ENCODE measurements at places on chromosomes 1 and 21.

DNA sequence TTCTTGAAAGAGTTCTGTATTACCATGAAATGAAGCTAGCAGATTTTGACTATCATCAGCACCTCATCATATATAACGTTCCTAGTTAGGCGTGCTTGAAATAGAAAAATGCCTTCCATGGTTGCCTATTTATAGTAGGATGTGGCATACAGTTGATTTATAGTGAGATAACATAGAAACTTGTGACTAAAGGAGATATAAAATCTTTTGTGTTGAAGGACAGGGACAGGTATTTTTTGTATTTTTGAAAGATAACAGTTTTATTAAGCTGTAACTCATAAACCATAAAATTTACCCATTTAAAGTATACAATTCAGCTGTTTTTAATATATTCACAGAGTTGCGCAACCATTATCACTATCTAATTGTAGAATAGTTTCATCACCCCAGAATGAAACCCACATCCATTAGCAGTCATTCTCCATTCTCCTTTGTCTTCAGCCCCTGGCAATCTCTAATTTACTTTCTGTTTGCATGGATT is 19.3 kb downstream of the SPEN start:
- no peak for DNase-seq

DNA sequence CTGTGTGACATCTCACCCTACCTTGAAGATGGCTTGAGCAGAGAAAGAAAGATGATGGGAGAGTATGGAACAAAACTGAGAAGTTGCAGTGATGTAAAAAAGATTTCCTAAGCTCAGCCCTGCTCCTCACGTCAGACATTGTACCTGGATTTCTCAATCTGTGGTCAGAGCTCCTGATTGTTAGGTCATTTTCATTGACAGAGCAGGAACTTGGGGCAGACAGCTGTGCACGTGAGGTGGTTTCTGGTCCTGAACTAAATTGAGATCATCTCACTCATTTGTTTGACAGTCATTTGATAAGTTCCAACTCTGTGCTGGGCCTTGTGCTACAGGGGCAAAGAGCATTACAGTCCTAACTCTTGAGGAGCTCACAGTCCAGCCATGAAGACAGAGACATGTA is 10.2 kb downstream of the TRAF3IP3 start:
- no peak for DNase-seq

DNA sequence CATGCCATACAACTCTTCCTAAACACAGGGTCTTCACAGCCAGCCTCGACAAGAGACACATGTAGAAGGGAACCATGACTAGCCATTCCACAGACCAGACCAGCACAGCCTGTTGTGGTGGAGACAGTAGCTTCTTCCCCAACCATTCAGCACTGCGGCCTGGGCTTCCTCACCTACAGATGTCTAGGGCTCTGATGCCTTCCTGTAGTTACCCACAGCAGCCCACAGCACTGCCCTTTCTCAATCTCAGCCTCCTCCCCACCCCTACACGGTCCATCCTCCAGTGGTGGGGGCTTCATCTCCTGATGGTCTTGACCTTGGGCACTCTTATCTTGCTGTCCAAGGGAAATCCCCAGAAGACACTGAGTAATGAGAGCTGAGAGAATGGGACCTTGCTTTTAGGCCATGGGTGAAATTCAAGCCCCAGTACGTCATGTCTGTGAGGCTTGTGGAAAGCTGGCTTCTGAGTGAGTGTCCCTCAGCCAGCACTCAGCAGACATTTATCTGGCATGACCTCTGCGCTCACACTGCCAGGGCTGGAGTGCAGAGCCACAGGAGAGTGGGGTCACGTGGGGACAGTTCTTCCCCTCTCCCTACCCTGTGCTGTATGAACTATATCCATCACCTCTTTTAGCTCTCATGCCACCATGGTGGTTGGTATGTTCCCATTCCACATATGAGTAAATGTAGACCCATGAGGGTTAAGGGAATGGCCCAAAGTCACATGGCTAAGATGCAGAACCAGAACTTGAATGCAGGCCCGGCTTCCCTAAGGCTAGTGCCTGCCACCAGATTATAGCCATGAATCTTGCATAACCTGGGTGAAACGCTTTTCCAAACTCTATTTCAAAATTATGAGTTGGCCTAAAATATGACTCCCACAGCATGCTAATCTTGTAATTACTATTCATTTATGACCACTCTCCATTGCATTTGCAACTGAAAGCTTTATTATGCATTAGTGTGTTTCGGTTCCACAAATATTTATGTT is 104.7 kb downstream of the HIVEP3 start:
- DNase-seq, result no peak

- DNase-seq, result no peak
Measured at GRCh38 chr1:21385022-21385421, 54.9 kb upstream of the NBPF3 start.

GRCh38 chr1:32464716-32465577 is at the start of gene ZBTB8B:
Gene ZBTB8B, plus strand, starts transcription at chr1:32465072. Its CDS starts 5,553 bp downstream, at chr1:32470625.
- DNase-seq, result peak; percentile 31

GRCh38 chr1:160078512-160079195 is 2.7 kb upstream of the KCNJ9 start:
- peak; percentile 60 for DNase-seq

GRCh38 chr1:104780470-104781078 is 1030.9 kb downstream of the AMY1C start:
- no peak for DNase-seq

- no peak for DNase-seq
Measured at GRCh38 chr1:201013991-201014815, 9.3 kb downstream of the KIF21B start.

GRCh38 chr1:99636647-99637175 is 9.2 kb upstream of the PALMD start:
- no peak for DNase-seq

- no peak for DNase-seq
Measured at GRCh38 chr1:213600879-213601278, 386.9 kb upstream of the PROX1 start.

DNA sequence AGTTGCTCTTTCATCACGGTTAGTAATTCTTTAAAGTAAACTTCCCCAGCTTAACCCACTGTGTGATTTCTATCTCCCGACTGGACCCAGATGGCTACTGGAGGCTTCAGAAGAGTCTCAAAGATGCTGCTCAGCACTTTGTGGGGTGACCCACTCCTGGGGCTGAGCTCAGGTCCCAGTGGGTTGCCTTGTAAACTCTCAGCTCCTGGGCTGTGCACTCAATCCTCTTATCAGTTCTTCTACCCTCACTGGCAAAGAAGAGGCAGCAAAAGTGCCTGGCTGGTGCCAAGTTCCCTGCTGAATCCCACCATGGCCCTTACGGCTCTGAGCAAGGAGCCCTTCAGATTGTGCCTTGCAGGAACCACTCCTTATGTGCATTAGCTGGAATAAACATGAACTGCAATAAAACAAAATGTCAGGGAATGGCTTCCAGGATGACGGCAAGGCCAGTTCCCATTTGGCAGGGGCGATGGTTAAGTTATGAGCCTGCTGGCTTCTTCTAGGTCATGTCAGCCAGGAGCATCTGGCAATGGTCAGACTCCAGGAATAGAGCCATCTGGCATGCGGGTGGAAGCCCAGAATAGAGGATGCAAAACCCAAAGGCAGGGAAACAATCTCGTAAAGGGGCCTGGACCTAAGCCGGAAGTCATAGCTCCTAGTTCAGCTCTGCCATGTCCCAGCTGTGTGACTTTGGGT is 6.8 kb downstream of the MYOC start:
- DNase-seq, result no peak

GRCh38 chr1:171160639-171161354 is 24.3 kb upstream of the FMO2 start:
- no peak for DNase-seq

DNA sequence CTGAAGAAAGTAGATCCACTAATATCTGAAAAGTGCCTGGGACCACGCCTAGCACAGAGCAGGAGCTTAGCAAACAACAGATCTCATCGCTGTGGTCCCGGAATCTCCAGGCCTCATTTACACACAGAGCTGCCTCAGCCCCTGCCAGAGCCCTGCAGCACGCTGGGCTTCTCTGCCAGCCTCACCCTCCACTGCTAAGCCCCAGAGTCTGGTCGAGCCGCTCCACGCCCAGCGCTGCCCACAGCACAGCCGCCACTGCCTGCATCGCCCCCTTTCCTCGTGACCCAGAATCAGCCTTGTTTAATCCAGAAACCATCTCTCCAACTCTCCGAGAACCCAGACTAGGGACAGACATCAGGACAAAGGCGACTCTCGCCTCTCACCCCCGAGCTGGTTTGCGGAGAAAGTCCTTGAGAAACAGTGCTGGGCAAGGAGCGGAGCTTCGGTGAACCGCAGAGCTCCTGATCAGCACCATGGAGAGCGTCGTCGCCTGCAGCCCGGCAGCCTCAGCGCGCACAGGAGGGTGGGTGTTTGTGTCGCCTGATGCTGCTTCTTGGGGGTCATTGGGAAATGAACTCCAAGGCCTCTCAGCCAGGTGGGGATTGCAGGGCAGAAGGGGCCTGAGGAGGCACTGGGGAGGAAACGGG is 145.1 kb downstream of the NPHP4 start:
- no peak for DNase-seq

GRCh38 chr1:209809611-209810010 is 3.7 kb upstream of the IRF6 start:
- no peak for DNase-seq

DNA sequence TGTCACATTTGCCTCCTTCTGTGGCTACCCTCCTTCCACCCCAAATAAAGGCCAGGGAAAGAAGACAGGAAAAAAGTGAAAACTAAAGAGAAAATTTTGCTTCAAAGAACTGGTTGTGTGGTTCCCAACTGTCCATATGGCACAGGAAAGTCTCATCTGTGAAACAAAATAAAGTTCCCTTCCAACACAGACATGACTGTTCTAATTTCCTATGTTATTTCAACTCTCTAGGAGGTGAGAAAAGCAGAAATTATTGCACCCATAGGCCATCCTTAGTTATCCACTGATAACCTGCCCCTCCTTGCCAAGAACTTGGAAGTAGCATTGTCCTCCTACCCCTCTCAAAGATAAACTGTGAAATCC is 8.1 kb upstream of the RAB29 start:
- DNase-seq, result no peak

DNA sequence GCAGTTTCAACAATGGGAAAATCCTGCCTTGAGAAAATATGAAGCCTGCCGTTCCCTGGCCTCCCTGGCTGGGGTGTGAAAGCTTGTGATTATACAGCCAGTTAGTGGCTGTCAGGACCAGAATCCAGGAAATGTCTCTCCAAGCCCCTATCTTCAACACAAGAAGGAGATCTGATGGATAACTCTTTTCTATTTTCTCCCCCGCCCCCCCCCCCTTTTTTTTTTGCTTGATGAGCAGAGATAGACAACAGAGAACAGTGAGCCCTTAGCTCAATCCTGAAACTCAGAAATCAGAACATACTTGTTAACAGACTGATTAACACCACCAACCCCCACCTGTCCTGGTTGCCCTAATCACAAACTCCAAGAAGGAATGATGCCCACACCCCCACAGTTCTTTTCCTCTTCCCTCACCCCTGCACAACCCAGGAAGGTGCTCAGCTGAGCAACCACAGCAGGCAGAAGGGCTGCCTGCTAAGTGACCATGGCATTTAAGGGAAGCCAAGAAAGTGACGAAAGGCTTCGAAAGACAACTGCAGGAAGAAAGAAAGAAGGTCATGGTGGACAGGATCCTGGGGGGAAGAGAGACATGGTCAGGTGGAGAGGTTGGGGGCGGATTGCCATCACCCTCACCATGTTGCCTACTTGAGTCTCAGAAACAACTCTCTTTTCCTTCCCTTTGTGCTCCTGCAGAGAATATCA is 12.3 kb upstream of the DENND2D start:
- DNase-seq, result no peak

- peak; percentile 51 for DNase-seq
Measured at GRCh38 chr1:2583331-2583791, 3.2 kb upstream of the PRXL2B start.

- peak; percentile 25 for DNase-seq
Measured at GRCh38 chr21:45404730-45405270, at the start of gene COL18A1. Gene COL18A1, plus strand, starts transcription at chr21:45405165. Its CDS starts 66 bp downstream, at chr21:45405231.

DNA sequence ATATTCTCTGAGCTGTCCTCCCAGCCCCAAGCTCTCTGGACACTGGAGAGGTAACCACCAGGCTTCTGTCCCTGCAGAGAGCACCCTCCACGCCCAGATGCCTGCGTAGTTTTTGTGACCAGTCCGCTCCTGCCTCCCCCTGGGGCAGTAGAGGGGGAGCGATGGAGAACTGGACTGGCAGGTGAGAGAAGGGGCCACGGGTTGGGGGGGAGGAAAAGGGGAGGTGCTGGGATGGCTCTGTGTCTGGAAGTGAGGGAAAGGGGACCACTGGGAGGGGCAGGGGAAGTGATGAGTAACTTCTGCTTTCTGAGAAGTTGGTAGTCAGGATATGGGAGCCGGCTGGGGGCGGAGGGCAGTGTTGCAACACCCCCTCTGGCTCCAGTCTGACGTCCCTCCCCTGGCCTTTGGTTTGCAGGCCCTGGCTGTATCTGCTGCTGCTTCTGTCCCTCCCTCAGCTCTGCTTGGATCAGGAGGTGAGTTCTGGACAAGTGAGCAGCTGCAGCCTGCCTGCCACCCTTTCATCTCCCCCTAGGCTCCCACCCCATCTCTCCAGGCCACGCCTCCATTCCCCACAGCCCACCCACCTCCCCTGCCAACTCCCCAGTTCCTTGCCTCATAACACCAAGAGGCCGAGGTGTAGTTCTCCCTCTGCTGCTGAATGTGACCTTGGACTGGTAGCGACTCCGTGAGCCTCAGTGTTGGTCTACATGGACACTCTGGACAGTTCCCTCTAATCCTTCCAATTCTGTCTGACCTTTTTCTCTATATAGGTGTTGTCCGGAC is 3.1 kb downstream of the ADAMTSL4 start:
- no peak for DNase-seq

DNA sequence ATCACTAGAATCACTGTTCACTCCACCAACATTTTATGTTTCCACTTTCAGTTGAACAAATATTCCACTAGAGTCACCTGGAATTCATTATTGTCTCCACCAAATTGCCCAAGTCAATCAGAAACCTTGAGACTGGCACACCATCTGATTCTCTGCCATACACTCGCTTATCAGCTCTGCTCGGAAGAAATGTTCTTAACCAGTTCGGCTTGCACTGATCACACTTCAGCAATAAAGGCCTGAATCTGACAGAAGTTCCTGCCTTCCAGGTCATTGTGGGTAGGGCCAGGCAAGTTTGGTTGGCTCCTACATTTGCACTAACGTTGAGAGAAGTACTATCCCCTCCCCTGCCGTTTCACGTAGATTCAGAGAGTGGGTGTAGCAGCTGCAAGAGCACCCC is 10.0 kb downstream of the TPM3 start:
- DNase-seq, result no peak

Data from stimulated activated CD4-positive, alpha-beta T cell treated with anti-CD3 and anti-CD28 coated beads, Interleukin-4, amount 100 ng/mL, for 24 hours (primary cell).